CD4-positive, CD25-positive, alpha-beta regulatory T cell (primary cell): ENCODE measurements at places on chromosomes 1 and 21. TPM values are rescaled to one million over a fixed set of nuclear protein-coding genes. Genes with fewer than 3 reads are reported as not detected.

Gene SLC6A17
- polyA plus RNA-seq: not detected

Gene C1orf87
- not detected for polyA plus RNA-seq

Gene RNF223
- not detected for polyA plus RNA-seq

Gene VASH2
- 0.25 TPM for polyA plus RNA-seq

Gene KDF1
- polyA plus RNA-seq: 3.2 TPM

Gene MYOG
- not detected for polyA plus RNA-seq

Gene LRRC8B
- polyA plus RNA-seq: 19.1 TPM
